ENCODE measurements at places on chromosomes 11 and 22. TPM values are rescaled to one million over a fixed set of nuclear protein-coding genes. Genes with fewer than 3 reads are reported as not detected.

- peak; percentile 53 for DNase-seq
Observed at GRCh38 chr11:65290448-65291165, 24.1 kb upstream of the CDC42EP2 start.

CARNS1 gene
- 3.0 TPM for total RNA-seq

APOA4 gene
- not detected for total RNA-seq

DNA sequence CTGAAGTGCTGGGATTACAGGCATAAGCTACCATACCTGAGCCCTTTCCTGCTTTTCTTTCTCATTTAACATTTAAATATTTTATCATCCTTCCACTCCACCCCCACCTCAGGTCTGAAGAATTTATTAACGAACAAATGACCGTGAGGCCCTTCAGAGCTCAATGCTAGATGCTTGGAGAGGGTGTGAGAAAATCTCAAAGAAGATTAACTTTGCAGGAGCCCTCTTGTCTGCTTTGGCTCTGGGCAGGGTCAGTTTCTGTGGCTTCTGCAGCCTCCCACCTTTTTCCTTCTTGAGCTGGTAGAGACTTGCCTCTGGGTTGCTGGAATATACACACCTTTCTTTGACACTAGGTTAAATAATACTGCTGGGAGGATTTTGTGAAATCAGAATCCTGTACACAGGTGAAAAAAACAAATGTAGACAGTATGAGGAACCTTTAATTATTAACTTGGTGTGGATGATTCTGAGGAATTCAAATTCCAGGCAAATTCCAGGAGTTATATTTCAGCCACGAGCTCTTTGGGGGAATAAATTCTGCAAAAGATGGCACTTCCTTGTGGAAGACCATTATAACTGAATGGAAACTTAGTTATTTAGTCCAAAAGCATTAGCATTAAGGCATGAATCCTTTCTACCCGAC is 3.4 kb upstream of the ZBTB44 start:
- DNase-seq: no peak

- DNase-seq: peak; percentile 81
Observed at GRCh38 chr22:43230971-43231723, 44.2 kb upstream of the TTLL12 start.

OR2AT4 gene
- total RNA-seq: under 0.01 TPM

TANGO2 gene
- 63.6 TPM for total RNA-seq

DNA sequence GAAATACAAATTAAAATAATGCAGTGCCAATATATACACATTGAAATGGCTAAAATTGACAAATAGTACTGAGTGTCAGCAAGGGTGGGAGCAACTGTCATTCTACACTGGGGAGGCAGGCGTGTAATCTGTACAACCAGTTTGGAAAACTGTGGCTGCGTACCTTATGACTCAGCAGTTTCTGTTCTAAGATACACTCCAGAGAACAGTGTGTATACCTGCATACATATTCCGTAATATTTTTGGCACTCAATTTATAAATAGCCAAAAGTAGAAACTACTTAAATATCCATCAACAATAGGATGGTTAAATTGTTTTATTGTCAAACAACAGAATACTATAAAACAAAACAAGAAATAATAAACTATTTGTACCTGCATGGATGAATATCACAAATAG is 57.6 kb downstream of the RNF169 start:
- no peak for DNase-seq

- no peak for DNase-seq
Observed at GRCh38 chr22:32574958-32575910, 100.6 kb downstream of the FBXO7 start.

DNA sequence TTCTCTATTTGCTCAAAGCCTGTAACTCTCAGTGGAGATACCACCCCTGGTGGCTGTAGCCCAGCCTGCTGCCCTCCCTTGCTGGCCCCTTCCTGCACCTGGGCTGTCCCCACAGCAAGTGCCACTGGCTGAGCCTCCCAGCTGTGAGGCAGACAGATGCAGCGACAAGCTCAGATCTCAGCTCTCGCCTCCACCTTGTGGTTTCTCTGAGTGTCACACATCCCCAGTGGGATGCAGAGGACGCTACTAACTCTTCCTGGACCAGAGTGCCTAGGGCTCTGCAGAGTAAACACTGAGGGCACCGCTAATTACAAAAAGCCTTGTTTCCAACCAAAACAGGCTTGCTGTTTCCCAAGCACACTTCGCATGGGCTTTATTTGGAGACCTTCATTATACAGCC is 8.9 kb downstream of the YPEL1 start:
- DNase-seq: peak; percentile 59

A4GALT gene
- 0.54 TPM for total RNA-seq

DNA sequence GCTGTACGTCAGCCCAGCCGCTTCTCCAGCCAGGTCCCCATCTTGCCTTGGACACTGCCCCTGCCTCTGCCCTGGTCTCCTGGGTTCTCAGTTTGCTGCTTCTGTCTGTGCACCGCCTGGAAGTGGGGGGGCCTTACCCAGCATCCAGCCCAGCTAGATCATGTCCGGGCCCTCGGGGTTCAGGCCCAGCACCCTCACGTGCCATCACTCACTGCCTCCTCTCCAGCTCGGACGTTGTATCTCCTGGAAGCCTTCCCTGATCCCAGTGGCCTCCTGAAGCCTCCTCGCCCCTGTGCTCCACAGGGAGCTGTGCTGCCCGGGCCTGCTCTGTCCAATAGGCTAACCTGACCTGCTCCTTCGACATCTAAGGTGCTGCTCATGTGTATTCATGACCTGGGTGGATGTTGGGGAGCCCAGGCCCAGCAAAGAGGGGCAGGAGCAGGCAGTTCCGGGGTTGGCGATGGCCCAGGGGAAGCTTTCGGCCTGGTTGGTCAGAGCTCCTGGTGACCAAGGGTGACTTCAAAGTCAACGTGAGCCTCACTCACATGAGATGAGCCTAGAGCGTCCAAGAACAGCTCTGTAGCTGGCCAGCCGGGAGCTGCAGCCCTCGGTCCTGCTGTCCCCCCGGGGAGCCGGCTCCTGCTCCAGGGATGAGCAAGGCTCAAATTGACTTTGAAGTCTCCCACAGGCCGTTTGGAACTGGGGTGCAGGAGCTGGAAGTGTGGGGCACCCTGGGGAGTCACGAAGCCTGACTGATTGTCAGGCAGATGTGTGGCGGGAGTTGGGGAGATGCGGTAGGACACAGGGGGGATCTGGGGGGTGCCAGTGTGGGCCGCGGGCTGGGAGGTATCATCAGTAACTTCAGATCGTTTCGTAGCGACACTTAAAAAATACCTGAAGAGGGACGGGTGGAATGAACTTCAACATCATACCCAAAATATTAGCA is 5.2 kb upstream of the ASCL2 start:
- DNase-seq: no peak

- no peak for DNase-seq
Observed at GRCh38 chr22:23105304-23105703, 35.0 kb downstream of the GNAZ start.

MRGPRE gene
- total RNA-seq: not detected

- no peak for DNase-seq
Observed at GRCh38 chr11:112590764-112591163, 330.1 kb upstream of the PLET1 start.

DNA sequence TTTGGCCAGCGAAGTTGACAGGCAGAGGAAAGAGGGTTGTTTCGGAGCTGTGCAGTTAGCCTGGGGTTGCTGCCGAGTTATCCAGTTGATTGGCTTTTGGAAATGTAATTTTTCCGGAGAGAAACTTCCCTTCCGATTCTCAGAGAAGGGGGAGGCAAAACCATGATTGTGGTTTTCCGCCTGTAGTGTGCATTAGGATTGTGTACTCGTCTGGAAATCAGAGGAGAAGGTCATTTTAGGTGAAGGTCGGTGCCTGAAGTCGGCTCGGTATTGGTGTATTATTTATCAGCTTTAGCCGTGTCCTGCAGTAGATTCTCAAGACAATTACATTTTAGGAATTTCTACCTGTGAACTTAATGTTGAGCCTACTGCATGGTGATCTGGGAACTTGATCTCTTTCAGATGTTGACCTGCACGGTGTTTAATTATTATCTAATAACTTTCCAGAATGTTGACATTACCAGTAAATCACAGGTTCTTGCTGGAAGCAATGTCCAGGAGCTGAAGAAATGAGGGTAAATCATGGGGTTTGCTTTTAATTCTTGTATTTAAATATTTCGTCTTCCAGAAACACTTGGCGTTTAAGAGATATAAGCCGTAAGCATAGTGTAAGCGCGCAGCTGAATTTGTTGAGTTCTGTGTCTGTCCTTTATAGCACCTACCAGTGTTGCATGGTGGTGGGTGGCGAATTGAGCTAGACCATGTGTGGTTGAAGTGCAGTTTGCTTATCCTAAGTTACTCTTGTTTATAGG is 1.3 kb downstream of the ARHGEF12 start:
- DNase-seq: no peak

SESN3 gene
- 23.4 TPM for total RNA-seq

PVALB gene
- total RNA-seq: not detected

OTOG gene
- total RNA-seq: not detected

DNA sequence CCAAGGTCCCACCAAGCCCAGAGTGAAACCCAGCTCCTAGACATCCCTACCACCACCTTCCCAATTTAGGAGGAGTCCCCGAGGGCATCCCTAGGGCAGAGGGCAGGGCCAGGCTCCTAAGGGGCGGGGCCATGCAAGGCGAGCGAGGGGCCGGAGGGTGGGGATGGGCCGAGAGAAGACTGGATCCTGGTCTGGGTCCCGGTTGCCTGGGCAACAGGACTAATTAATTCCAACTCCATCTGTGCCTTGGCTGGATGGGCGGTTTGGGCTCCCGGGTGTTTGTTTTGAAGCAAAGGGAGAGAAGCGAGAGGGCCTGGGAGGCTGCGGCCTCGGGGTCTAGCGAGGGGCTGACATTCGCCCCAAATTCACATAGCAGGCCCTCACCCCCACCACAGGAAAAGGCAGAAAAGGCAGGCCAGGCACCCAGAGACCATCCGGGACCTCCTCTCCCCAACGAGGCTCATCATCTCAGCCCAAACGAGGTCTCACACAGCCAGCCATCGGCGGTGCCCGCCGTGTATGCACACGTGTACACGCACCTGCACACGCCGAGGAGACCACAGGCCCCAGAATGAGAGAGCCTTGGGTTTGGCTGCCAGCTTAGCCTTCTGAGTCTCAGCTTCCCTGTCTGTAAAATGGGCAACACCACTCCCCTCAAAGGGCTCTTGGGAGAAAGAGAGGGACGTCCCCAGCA is 23.9 kb downstream of the ELFN2 start:
- DNase-seq: no peak

- no peak for DNase-seq
Observed at GRCh38 chr11:125423247-125423849, 72.7 kb downstream of the FEZ1 start.

DNA sequence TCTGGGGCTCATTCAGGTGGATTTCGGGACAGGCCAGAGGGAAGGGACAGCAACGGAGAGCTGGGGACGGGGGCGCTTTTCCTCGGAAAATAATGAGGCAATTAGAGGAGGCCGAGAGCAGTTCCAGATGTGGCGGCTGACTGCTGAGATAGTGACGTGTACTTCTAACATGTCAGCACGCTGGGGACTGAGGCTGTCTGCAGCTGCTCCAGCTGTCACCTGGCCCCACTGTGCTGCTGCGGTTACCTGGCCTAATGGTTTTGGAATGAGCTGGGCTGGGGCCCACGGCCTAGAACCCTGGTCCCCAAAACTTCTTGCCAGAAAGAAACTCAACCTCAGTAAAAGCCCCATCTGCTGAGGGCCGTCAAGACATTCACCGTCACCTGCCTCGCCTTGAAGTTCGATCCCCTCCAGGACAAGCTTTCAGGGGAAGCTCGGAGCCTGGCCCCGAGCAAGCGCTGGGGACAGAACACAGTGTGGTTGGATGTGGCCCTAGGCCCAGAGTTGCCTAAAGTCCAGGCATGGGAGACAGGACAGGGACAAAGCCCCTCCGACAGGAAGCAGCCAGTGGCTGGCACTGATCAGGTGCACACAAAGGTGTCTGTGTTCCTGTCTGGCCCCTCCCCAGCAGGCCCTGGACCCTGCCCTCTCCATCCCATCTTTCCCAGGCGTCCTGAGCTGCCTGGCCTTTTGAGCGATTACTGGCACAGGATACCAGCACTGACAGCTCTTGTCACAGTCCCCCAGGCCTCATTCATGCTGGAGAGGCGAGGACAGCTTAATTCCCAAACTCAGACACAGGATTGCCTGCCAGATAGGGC is 22.1 kb downstream of the RPUSD4 start:
- no peak for DNase-seq

P2RY6 gene
- 0.27 TPM for total RNA-seq
